ENCODE measurements at places on chromosomes 11 and 22.

- no peak for DNase-seq
These were observed 51.2 kb upstream of the TENM4 start for GRCh38 chr11:79492008-79492407.

DNA sequence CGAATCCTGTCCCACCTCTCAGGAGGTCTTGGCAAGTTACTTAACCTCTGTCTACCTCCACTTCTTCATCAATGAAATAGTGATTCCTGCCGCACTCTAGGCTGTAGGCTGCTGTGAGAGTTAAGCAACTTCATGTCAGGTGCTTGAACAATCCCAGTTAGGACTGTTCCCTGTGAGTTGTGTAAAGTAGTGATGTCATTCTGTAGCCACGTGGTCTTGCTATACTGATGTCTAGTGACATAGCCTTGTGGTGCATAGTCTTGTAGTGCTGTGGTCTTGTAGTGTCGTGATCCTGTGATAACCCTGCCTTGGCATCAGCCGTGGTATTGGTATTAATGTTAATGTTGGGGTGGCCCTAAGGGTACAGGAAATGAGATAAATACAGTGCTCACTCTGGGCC is 30.3 kb upstream of the PRR5 start:
- DNase-seq = no peak

- no peak for DNase-seq
These were observed 46.6 kb downstream of the LRRC32 start for GRCh38 chr11:76623884-76624419.

DNA sequence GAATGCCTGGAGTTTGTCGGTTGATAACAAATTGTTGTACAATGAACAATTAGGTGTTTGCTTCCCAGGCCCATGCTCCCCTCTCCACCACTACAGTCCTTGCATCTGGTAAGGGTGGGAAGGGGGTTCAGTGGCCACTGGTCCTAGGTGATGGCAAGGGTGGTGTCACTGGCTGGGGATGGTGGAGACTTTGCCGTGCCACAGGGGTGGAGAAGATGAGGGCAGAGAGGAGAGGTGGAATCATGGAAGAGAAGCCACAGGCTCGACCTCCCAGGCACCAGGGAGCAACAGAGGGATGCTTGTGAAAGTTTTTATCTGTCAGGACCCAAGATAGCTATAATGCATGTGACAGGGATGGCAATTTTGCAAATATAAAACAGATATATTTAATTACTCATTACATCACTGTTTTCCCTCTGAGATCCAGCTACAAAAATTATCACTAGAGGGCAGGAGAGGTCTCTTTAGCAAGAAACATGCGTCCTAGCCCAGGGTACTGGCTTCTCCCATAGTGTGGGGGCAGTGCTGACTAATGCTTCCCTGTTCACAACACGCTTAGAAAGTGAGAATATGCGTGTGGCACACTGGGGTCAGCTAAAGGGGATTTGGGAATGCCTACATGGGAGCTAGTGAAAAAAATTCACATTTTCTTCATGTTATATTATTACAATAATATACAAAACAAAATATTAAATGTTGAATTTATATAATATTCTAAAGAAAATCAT is 49.0 kb upstream of the AMPD3 start:
- peak; percentile 51 for DNase-seq

- DNase-seq = no peak
These were observed 125.3 kb downstream of the MPPED1 start for GRCh38 chr22:43537019-43537585.

DNA sequence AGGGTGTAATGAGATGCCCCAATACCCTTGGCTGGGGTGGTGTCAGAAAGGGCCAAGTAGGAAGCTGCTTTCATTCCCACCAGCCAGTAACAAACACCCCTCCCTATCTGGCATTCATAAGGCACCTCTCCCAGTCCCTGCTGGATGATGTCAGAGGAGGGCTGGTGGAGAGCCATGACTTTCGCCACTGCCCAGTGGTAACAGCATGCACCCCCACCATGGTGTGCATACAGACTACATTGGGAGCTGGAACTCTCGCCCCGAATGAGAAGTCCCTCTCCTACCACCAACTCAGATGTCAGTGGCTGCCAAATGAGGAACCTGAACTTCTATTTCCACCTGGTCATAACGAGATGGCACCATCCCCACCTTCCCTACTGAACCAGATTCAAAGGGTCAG is 73.3 kb downstream of the SGSM3 start:
- no peak for DNase-seq

GRCh38 chr11:62360685-62361084 is 23.4 kb downstream of the ASRGL1 start:
- DNase-seq = no peak

DNA sequence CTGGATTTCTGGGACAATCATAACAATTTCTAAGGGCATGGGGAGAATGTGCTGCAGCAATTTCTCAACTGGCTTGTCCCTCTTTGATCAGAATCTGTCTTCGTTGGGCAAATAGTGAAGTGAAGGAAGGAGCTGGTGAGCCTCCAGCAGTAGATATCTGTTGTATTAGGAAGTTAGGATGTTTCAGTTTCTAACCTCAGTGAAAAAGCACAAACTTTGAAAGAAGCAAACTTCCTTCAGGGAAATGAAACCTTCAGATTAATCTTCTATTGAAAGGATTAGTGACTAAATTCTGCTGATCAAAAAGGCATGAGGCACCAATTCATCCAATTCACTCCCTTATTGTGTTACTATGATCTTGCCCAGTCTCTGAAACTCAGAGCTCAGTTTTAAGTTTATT is 24.3 kb downstream of the LMO2 start:
- no peak for DNase-seq

GRCh38 chr11:65036931-65037330 is 4.1 kb upstream of the SAC3D1 start:
- no peak for DNase-seq

- DNase-seq = no peak
These were observed 10.0 kb downstream of the OR5B21 start for GRCh38 chr11:58497951-58498350.

- no peak for DNase-seq
These were observed 1.4 kb downstream of the CORO1B start for GRCh38 chr11:67441731-67442351.

DNA sequence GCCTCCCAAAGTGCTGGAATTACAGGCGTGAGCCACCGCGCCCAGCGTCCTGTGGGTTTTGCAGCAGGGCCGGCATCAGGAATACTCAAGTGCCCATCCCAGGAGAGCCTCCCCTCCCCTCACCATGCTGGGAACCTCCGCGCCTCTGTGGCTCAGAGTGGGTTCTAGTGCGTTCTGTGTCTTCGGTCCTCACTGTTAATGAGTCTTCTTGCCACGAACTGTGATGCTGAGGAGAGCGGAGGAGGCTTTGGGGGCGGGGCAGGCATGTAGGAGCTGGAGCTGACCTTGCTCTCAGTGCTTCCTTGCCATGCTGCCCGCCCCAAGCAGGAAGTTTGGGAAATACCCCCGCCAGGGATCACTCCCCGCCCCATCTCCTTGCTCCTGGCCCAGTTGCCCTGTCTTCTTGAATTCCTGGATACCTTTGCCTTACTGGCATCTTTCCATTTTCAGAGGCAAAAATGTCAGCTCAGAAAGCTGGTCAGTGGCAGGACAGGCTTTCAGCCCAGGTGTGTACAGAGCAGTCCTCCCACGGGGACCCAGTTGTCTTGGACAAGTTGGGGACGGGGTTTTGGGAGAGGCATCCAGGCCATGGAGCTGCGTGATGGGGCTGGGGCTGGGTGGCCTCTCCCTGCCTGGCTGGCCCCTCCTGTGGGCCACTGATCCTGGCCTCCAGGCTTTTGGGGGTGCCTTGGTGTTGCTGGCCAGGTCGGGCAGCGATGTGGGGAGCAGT is 5.1 kb downstream of the GRAMD4 start:
- no peak for DNase-seq

DNA sequence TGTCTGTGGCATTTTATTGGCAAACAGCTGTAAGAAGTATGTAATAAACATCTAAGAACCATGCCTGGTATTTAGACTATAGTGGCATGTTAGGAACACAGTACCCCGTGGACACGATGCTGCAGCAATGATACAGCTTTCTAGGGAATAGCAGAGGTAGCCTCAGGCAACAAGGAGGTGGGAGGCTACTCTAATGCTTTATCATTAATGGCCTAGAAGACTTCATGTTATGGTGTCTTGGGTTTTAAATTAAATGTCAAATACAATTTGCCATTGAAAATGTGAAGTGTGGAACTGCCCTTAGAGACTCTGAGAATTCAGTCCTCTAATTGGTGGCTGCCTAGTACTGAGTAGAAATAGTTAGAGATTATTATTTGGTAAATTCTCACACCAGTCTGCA is 516.9 kb downstream of the CNTN5 start:
- no peak for DNase-seq

DNA sequence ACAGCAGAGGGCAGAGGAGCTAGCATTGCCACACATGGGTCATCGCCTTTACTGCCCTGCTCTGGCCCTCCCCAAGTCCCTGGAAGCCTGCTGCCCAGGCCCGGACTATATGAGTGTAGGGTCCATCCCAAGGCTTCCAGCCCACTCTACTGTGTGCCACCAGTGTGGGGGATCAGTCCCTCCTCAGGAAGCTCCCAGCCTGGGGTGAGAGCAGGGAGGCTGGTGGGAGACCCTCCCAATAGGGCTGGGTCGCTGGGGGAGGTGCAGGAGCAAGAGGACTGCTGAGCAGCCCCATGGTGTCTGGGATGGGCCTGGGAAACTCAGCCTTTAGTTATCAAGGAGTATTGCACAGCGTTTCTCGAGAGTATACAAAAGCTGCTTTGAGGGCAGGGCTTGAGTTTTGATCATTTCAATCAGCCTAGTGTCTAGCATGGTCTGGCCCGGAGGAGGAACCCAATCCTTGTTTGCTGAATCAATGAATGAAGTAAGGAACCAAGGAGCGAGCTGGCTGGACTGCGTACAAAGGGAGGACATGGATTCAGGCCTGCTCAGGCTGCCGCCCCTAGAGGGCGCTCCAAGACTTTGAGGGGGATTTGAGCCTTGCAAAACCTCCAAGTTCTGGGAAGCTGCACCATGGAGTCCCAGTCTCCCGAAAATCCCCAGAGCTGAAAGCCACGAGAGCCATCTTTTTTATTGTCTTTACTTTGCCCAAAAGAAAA is 89.0 kb upstream of the PARVA start:
- peak; percentile 77 for DNase-seq

GRCh38 chr11:135008001-135008405 is 596.0 kb upstream of the B3GAT1 start:
- DNase-seq = no peak

GRCh38 chr11:134066943-134067885 is 1.7 kb upstream of the JAM3 start:
- no peak for DNase-seq

GRCh38 chr11:19598456-19598855 is 114.2 kb upstream of the NAV2 start:
- no peak for DNase-seq

- DNase-seq = no peak
These were observed 24.3 kb downstream of the GLYATL1 start for GRCh38 chr11:58963551-58964104.

DNA sequence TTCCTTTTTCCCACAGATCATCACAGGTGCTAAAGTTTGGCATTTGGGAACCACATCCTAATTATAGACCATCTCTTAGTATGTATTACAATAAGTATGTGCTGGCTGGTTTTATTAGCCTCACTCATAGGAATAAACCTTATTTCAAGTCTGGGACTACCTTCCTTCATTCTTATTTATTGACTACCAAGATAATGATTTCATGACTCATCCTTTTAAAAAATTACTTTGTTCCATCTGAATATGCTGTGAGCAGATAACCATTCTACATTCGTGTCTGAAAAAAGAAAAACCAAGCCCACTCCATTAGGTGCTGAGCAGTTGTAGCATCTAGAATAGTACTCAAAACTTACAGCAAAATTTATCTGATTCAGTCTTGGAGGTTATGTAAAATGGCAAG is 12.3 kb downstream of the TNRC6B start:
- no peak for DNase-seq

DNA sequence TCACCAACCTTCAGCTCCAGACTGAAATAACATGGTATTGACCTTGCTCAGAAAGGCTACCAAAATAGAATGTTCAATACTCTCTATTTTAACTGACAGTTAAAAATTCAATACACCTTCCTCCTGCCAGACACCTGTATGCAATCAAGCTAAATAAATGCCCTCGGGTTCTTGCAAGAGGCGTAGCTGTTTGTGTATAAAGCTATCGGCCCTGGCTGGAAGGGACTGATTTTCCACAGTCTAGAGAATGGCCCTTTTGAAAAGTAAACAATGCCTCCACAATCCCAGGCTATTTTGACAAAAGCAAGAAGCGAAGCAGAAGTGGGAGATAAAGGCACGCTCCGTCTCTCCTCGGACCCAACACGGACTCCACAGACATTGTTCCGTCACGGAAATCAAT is 791.2 kb downstream of the BRD1 start:
- DNase-seq = no peak

DNA sequence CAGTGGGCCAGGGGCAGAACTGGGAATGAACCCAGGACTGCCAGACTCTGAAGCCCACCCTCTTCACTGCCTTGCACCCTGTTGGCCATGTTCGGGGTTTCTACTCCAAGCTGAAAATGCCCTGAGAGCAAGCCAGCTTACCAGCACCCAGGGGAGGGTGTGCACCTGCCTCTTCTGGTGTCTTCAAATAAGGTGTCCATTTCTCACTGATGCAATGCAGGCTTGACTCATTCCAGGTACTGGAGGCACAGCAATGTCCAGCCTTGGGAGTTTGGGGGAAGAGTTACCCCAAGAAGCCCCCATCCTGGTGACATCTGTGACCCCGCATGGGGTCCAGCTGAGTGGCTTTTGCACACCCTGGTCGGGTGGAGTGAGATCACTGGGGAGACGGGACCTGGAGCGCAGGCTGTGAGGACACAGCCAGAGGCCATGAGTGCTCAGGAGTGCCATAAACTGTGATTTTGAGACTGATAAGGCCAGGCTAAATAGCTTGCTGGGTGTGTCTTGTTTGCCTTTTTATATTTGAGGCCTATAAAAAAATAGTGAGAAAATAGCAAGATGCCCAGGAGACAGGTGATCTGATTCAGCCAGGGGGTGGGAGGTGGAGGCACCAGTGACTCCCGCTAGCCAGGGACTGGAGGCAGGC is 4.6 kb upstream of the CERK start:
- DNase-seq = no peak

GRCh38 chr11:34869425-34869824 is 46.8 kb downstream of the APIP start:
- no peak for DNase-seq

DNA sequence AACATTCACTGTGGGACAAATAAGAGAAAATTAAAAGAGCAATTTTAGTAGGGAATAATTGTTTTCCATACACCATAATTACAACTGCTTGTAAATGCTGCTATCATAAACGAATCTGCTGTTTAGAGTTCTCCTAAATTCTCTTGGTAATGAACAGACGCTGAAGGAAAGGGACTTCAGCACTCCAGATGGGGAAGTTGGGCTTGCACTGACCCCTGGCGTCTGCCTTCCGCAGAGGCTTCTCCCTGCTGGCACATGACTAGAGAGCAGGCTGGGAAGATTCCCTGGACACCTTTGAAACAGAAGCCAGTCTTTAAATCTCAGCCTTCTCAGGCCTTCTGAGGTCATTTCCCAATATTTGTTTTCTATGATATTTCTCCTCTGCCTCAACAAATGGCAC is 84.1 kb downstream of the NXPE2 start:
- no peak for DNase-seq

DNA sequence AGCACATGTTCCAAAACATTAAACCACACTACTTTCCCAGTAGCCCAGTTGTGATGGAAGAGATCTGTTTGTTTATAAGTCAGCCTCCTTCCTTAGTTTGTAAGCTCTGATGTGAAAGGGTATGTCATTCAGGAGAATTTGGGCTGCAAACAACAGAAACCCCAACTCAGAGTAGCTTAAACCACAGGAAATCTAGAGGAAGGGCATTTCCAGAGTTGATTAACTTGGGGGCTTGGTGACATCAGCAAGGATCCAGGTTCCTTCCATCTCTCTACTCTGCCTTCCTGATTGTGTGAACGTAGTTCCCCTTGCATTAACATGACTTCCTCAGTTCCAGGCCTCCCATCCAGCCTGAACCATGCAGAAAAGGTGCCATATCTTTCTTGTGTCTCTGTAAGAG is 6.5 kb upstream of the FJX1 start:
- no peak for DNase-seq
